Right hindlimb (tissue), 1 donor: ENCODE measurements at places on chromosomes 4 and X.

DNA sequence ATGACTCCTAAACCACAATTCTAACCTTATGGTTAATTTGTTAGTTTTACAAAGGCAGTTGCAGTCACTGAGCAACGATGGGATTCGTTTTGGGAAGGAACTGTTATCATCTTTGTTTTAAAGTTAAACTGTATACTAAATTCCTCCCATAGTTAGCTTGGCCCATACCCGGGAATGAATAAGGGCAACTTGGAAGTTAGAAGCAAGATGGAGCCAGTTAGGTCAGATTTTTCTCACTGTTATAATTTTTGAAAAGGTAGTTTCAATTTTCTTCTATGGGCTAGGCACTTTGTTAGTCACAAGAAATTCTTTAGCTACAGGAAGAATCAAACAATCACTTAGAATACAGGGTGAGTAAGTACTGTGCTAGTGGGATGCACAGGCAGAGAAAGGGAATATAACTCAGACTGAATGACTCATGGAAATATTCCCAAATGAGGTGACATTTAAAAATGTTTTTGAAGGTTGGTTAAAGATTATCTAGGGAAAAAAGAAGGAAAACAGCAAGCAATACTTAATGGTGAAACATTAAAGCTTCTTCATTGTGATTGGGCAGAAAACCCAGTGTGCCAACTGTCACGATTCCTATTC lies 153.6 kb downstream of the MAGEB17 start:
- DNase-seq, result no peak

DNA sequence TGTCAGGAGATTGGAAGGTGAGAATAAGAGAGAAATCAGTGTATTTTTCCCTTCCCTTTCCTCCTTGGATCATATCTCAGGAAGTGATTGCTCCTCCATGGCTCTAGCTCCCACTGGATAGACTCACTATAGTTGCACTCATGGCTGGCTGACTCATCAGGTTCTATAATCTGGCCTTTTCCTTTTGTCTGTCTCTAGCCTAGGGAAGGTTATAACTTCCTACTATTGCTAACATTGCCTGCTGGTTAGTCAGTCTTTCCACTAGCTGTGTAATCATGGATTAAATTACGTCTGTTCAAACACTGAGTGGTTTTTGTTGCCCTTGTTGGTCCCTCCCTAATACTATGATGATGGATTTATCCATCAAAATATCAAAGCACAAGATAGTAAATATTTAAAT lies 195.5 kb upstream of the VEGFC start:
- DNase-seq, result no peak

- no peak for DNase-seq
Measured at GRCh38 chr4:141860974-141861373, 224.6 kb downstream of the IL15 start.

- DNase-seq, result no peak
Measured at GRCh38 chr4:26345565-26345938, 24.7 kb downstream of the RBPJ start.

DNA sequence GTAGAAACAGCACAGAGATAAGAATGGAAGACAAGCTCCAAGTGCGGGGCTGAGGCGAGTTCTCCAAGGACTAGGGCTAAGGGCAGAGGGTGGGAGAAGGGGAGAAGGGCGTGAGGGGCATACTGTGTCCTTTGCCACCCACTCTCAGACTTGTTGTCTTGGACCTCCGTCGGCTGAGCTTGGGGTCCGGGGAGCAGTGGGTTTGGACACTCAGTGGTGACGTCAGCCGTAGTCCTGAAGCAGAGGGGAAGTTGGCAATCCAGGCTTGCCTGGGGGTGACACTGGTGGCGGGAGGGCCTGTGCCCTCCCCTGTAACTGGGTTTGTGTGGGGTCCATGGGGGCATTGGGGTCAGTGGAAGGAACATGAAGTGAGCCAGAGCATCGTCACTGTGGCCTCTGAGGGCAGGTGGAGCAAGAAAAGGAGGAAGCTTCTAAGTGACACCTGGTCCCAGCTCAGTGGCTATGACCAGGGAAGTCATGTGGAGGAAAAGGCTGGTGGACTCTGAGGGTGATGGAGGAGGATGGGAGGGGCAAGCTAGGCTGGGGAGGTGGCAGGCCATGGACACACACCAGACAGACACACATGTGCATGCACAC lies 17.6 kb downstream of the CD99 start:
- DNase-seq, result no peak

- DNase-seq, result no peak
Measured at GRCh38 chr4:700587-701264, 4.9 kb upstream of the PCGF3 start.

DNA sequence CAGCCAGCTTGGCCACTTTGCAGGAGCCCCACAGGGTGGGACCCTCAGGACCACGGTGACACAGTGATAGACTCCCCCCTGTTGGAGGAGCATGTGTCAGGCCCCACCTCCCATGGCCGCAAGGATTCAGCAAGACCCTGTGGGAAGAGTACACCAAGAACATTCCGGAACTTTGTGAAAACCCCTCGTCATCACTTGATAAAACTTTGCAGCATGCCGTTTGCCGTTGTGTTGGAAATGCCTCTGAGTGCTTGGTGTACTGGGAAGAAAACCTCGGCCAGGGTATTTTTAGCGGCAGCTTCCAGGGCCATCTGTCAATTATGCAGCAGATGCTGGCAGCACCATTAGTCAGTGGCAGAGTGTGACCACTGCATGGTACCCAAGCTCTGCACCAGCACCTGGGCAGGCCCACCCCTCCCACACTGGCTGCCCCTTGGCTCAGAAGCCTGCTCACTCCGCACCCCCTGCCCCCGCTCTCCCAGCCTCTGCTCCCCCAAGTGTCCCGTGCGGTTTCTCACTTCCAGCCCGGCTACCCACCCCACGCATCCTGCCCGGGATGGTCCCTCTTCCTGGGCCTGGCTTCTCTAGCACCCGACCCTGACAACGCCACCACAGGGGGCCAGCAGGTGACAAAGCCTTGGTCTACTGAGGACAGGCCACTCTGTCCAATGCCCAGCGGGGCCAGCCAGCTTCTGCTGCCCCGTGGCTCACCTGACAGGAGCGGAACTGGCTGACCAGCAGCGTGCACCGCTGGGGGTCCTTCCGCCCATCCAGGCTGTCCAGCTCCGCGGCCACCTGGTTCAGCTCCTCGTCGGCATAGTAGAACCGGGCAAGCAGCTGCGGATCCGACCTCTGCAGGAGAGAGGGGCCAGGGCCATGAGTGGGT lies 65.0 kb downstream of the ZFYVE28 start:
- peak; percentile 55 for DNase-seq

GRCh38 chr4:83850435-83850834 lies 314.5 kb downstream of the GPAT3 start:
- no peak for DNase-seq

GRCh38 chr4:61173799-61174198 lies 26.3 kb upstream of the ADGRL3 start:
- DNase-seq, result no peak

GRCh38 chr4:74322301-74322700 lies 14.0 kb downstream of the EPGN start:
- no peak for DNase-seq

GRCh38 chr4:84985952-84986351 lies 19.5 kb upstream of the WDFY3 start:
- no peak for DNase-seq

DNA sequence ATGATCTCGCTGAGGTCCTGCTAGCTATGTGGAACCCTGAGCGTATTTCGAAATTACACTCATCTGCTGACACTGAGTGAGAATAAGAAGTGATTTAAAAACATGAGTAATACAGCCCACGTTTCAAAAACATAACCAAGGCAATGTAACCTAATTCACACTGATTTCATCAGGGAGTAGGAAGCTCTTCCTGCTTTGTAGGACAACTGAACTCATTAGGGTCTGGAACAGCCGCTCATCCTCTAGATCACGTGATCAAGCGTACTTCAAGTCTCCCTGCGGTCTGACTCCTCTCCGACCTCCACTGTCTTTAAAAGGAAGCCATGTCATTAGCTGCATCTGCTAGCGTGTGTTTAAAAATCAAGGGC lies 138.0 kb downstream of the NSUN7 start:
- no peak for DNase-seq

DNA sequence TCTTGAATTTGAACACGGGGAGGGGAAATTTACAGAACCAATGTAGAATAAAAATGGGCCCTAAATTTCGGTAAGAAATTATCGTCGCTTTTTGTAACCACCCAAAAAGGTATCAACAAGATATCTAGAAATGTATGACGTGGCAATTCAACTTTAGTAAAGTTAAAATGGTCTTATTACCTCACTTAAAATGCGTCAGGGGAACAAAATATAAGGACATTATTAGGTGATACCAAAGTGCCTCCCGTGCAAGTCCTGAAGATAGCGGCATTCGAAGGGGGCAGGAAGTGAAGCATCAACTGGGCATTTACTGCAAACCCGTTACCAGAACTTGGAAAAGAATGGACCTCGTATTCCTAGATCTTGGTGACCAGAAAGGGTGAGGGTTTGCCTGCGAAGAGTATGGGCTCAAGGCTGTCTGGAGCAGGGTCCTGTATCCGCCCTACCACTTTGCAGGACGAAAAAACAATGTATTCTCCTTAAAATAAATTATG lies 980 bp downstream of the AP1S2 start:
- DNase-seq, result no peak
